ENCODE measurements at places on chromosomes 1 and 21. TPM values are rescaled to one million over a fixed set of nuclear protein-coding genes. Genes with fewer than 3 reads are reported as not detected.
A peak's percentile ranks its signal among the peaks of the same experiment; 100 is the strongest.

DNA sequence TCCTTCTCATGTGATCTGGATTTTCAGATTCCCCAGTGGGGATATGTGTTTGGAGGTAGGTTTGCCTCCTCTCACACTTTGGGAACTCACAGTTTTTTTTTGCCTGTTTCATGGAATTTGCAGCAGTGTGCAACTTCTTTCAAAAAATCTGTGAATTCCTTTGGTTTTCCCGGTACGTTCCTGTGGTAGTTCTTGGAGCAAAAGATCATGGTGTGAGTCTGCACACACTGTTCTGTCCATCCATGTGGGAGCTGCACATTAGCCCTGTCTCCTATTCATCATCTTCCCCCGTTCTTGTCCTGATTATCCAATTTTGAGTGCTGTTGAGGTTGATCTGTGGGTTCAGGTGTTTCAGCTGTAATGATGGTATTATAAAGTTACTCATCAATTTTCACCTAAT, 30.3 kb upstream of the TACSTD2 start:
- no peak for DNase-seq

Gene CYP4A22
- not detected for total RNA-seq

DNA sequence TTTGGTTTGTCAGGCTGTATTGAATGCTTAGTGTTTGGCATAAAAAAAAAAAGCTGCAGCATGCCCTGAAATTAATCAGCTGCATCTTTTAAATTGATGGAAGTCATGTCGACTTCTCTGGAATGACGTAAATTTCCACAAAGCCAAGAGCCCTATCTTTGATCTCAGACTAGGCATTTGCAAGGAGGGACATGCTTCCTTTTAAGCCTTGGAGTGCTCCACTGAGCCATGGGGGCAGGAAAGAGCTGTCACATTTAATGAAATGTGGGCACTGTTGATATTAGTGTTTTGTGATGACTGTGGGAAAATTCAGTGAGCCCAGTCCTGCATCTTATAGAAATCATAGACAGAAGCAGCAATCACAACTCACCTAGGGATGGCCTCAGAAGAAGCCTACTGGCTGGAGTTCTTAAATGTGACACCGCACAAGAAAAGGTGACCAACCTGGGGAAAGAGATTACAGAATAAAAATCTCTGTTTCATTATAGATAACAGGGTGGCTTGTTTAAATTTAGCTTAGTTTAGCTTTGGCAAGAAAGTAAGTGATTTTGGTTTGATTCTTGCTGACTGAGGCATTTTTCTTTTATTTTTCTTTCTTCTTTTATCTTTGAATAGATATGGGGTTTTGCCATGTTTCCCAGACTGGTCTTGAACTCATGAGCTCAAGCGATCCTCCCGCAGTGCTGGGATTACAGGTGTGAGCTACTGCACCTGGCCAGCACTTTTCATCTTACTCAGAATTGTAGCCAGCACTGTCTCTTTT, 188.2 kb downstream of the HHAT start:
- no peak for DNase-seq

DNA sequence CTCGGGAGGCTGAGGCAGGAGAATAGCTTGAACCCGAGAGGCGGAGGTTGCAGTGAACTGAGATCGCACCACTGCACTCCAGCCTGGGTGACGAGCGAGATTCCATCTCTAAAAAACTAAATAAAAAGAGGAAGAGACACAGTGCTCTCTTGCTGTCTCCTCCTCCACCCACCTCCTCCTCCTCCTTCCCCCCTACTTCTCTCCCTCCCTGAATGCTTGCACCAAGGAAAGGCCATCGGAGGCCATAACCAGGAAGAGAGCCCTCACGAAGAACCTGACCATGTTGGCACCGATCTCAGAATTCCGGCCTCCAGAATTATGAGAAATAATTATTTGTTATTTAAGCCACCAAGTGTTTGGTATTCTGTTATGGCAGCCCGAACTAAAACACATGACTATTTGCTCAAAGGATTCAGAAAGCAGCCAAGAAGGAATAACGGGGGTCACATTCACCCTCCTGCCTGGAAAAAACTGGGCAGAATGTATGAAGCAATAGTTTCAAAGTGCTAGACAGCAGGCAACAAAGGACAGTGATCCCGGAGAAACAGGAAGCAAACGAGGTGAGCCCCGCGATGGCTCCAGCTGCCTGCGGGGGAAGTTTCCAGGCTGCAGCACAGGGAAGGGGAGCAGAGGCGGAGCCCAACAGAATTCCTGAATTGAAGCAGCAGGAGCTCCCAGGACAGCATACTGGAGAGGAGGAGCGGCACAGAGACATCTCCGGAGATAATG, 35.8 kb downstream of the LDLRAD1 start:
- DNase-seq, result no peak

Gene LYPD8
- total RNA-seq, result not detected

DNA sequence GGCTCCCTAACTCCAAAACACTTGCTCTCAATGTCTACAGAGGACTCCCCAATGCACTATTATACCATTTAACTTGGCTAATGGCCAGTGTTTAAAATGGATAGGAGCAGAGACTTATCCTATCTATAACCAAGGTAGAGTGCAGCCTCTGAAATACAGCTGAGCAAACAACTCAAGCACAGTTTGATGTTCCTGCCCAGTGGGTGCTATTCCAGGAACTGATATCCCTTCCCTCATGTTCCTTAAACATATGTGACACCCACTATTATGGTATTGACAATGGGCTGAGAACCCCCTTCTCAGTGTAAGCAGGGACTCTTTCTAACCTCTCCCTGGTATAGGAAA, 51.7 kb downstream of the SH3GLB1 start:
- no peak for DNase-seq

- DNase-seq, result no peak
Measured at GRCh38 chr1:6218375-6219164, 12.7 kb downstream of the RNF207 start.

DNA sequence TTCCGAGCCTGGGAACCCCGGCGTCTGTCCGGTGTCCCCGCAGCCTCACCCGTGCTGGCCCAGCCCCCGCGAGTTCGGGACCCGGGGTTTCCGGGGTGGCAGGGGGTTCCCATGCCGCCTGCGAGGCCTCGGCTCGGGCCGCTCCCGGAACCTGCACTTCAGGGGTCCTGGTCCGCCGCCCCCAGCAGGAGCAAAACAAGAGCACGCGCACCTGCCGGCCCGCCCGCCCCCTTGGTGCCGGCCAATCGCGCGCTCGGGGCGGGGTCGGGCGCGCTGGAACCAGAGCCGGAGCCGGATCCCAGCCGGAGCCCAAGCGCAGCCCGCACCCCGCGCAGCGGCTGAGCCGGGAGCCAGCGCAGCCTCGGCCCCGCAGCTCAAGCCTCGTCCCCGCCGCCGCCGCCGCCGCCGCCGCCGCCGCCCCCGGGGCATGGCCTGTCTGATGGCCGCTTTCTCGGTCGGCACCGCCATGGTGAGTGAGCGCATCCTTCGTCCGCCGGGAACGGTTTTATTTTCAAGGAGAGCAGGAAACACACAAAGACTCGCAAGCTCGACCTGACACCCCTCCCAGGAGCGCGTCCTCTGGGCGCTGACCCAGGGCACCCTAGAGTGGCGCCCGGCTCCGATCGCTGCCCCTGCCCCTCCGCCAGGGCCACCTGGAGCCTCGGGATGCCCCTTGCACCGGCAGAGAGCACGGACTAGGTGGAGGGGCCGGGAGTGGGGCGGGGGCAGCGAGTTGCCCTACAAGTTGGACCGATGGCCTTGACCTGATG, at the start of gene ABCG1:
ABCG1 (plus strand) TSS at position 305 of the 770 bp plus-strand sequence; CDS start at position 428, 123 bp downstream.
- DNase-seq, result peak; percentile 91

- DNase-seq, result no peak
Measured at GRCh38 chr1:159862031-159862430, 426 bp downstream of the VSIG8 start.

GRCh38 chr1:243946253-243946652, 96.2 kb upstream of the AKT3 start:
- no peak for DNase-seq

DNA sequence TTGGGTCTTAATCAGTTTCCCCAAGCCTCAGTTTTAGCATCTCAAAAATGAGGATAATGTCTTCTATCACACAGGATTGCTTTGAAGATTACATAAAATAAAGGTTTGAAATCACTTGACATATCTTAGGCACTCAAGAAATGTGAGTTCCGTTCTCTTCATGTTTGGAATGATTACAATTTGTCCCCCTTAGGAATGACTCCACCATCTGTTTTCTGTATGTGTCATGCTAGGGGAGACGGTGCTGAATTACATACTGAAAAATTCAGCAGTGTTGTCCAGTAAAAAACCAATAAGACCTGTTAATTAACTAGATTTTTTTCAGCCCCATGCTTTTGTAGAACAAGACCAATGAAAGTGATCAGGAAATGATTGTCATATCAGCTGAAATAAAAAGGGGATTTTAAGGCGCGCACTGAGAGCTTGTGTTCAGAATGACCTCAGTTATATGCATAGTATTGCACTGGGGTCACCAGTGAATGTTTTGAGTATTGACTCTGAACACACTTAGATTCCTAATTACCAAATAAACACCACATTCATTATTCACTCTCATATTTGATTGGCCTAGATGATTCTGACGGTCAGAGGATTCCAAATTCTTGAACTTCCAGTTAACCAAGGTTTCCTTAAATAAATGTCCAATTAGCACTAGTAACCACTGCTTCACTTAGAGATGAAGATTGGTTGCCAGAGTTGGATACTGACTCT, 114.5 kb upstream of the KCNK2 start:
- DNase-seq, result no peak

- DNase-seq, result no peak
Measured at GRCh38 chr1:116446686-116447085, 73.6 kb downstream of the ATP1A1 start.

Gene CLCA4
- total RNA-seq, result not detected

Gene ANGPTL3
- not detected for total RNA-seq

- DNase-seq, result no peak
Measured at GRCh38 chr1:38029081-38029681, 16.6 kb downstream of the UTP11 start.

DNA sequence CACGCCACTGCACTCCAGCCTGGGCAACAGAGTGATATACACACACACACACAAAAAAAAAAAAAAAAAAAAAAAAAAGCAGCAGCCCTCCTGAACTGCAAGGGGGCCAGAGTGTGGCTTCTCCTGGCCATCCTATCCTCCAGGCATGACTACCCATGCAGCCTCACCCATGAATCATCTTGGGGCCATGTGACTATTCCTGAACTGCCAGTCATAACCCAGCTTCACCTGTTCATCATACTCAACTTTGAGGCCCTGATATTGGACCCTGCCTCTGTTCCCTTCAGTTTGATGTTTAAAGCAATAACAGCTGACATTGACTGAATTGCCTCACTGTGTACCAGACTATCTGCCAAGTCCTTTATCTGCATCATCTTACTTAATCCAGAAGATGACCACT, 2.8 kb upstream of the HPCAL4 start:
- DNase-seq, result no peak

DNA sequence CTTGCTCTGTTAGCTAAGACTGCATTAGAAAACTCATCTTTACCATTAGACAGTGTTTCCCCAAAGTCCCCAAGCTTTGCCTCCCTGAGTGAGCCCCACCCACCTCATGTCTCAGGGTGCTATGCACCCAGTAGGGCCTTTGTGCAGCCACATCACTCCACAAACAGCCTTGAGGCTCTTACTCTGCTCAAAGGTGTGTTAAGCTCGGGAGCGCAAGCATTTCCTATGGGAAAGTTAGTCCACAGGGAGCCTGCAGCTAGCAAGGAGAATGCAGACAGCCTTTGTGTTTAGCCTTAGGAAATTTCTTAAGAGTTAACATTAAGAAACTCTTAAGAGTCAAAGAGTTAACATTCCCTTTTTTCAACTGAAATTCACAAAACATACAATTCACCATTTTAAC, 278.8 kb downstream of the AJAP1 start:
- no peak for DNase-seq

Measured in spleen (tissue), 13 donors.